Right renal cortex interstitium (tissue), 3 donors: ENCODE measurements at places on chromosomes 3 and 15.

DNA sequence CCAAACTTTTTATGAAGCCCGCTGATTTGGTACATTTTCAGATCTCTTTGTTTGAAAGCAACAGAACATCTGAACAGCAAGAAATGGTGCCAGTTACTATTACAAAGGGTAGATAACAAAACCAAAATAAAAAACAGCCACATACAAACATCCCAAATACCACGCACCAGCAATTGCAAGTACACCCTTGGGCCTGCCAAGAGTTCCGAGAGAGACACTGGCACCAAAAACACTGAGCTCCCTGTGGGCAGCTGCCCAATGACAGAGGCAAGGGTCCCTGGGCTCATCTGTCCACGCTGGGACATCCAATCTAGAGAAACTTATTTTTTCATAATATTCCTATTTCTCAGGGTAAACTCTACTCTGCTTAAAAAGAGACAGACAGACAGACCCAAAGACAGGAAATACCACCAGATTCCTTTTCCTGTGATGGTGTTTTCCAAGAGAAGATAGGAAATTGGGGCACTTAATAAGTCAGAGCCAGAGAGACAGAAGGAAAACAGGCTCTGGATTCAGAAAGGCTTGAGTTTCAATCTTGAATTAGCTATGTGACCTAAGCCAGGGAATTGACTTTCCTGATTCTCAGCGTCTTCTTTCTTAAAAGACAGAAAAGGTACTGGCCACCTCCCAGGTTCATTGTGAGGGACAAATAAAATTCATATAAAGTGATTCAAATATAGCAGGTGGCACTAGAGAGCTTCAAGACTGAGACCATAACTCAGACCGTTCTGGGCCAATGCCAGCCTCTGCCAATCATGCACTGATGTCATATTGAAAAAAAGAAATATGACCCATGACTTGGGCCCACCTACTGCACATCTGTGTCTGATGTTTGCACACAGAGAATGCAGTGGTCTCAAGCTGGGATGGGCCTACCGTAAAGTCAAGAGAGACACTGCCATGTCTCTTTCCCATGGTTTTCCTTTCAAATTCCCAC, 61.3 kb downstream of the FOXP1 start:
- no peak for DNase-seq

GRCh38 chr3:196927571-196928453, 14.5 kb downstream of the NCBP2 start:
- DNase-seq: no peak

DNA sequence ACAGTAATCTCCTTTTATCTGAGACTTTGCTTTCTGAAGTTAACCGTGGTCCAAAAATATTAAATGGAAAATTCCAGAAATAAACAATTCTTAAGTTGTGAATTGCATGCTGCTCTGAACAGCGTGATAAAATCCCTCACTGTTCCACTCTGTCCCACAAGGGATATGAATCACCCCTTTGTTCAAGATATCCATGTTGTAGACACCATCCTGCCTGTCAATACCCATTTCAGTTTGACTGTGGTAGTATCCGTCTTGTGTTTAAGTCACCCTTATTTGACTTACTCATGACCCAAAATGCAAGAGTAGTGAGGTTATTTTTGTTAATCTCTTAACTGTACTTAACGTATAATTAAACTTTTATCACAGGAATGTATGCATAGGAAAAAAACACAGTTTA, 435.0 kb downstream of the SHQ1 start:
- no peak for DNase-seq

DNA sequence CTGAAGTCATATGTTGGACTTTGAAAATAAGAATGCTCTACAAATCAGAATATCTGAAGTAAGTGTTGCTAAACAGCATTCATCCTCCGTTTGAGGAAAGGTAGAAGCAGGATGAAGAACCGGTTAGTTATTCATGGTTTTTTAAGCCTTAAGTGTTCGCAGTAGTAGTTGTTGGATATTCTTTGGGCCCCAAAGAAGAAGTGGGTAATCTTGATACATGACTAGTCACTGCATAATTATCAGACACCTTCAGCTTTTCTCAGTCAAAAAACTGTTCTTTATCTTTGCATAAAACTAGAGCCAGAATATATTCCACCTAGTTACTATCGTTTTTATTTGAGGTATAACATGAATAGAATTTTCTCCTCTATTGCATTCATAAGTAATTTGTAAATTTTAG, 13.8 kb downstream of the RAB5A start:
- no peak for DNase-seq

GRCh38 chr3:43774799-43775198, 84.1 kb downstream of the ABHD5 start:
- no peak for DNase-seq

GRCh38 chr3:107450254-107450893, 72.4 kb upstream of the BBX start:
- DNase-seq: no peak

DNA sequence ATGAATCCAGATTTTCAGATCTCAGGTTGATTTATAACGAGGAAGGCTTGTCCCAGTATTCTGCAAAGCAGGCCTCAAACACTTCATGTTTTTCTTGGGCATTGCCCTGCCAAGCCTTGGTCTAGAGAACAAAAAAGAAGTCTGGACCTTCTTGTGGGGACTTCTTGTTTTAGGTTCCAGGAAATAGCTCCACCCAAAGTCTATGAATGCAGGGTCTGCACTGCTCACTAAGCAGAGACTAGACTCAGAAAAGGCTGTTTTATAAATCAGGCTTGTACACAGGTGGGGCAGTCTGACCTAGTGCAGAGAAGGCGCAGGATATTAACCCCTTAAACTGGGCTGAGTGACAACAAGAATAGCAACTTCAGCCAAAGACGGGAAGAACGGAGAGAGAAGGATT, 44.3 kb downstream of the GLB1 start:
- no peak for DNase-seq

GRCh38 chr3:107309312-107309711, 67.9 kb upstream of the CCDC54 start:
- no peak for DNase-seq

DNA sequence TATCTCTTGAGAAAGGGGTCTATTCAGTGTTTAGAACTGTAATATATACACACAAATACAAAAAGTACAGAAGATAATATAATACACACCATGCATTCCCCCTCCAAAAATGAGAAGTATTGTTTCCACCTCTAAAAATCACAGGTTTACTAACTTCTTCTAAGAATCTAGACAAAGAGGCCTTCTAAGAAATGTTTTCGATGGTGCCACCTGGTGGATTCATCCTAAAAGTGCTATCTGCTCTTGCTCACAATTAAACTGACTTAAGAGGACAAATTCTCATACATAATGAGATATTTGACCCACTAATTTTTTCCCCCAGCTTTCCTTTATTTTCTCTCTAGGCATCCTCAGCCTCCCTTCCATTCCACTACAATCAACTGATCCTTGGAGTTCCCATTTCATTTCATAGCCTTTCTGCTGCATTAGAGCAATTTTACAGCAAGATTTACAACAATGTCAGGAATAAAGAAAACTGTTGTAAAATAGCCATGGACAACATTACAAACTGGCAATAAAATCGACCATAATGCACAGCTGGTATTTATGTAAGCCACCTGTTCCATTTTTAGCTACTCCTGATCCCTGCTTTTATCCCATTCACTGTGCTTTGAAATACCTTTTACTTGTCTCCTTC, 124.6 kb downstream of the ARRDC4 start:
- DNase-seq: no peak

- no peak for DNase-seq
Observed at GRCh38 chr15:47266566-47266965, 450.7 kb upstream of the SEMA6D start.

- no peak for DNase-seq
Observed at GRCh38 chr3:44962621-44963393, 13.2 kb downstream of the ZDHHC3 start.

DNA sequence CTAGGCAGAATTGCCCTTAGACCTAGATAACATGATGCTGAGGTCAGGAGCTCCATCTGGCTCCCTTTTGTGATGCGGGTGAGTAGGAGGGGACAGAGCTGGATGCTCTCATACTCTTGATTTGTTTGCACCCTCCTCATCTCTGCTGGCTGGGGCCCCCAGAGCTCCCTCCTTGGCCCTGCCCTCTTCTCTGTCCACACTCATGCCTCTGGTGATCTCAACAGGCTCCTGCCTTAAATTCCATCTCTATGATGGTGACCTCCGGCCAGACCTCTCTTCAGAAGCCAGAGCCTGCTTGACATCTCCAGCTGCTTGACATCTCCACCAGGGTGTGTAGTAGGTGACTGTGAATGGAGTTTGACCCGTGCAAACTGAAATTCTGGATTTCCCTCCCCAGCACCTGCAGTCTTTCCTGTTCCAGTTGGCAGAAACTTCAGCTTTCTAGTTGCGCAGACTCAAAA, 4.3 kb upstream of the FGD5 start:
- DNase-seq: no peak

DNA sequence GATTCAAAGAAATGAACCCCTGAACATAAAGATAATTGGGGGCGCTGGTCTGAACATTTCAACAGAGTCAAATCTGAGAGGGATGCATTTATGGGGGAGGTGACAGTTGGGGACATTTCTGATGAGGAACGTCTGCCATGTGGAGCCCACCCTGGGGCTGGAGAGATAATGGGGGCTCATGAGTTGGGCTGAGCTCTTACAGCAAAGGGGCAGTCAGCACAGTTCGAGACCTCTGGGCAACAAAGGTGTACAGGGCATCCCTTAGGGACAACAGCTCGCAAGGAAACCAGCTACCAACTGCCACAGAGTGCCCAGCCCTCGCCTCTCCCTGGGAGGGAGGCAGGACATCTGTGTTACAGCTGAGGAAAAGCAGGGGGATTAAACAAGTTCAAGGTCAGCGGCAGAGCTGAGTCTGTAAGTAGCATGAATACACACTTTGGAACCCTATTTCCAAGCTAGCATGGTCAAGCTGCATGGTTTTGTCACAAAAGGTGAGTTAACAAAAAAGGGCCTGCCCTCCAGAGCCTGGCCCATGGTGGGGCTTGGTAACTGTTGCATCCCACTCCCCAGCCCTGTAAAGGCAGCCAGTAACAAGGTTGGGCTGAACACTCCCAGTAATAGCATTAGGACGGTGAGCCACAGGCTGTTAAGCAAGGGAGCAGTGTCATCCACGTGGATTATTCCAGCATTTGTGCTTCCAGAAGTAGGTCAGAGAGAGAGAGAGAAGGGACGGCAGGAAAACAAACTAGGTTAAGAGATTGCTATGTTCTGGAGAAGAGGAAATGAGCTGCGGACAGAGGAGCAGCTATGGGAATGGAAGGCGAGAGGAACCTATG, 4.3 kb downstream of the GNB5 start:
- no peak for DNase-seq
